ENCODE measurements at places on chromosomes 4 and X. TPM values are rescaled to one million over a fixed set of nuclear protein-coding genes. Genes with fewer than 3 reads are reported as not detected.

Gene ADH7
- not detected for total RNA-seq

Gene NUP62CL
- 13.4 TPM for total RNA-seq

Gene DHRSX
- total RNA-seq = 42.1 TPM

Gene GPR119
- total RNA-seq = not detected

Gene GPAT3
- 48.2 TPM for total RNA-seq

Gene NHSL2
- total RNA-seq = 0.49 TPM

Gene EDA
- total RNA-seq = 0.94 TPM

Gene NDST3
- not detected for total RNA-seq

Gene RENBP
- 0.18 TPM for total RNA-seq

Gene RHOXF1
- total RNA-seq = not detected

Gene PDCL2
- total RNA-seq = not detected

Gene TMEM150C
- total RNA-seq = 1.3 TPM

Gene CNKSR2
- total RNA-seq = 4.3 TPM

Gene STX18
- 17.6 TPM for total RNA-seq

Gene IL1RAPL2
- not detected for total RNA-seq

Gene ERVMER34-1
- 0.66 TPM for total RNA-seq

Gene DMD
- total RNA-seq = 0.01 TPM

Gene MAGEE2
- not detected for total RNA-seq

Gene NPFFR2
- total RNA-seq = not detected

Gene ANOS1
- 0.06 TPM for total RNA-seq

Gene FAM47E
- 0.08 TPM for total RNA-seq

Gene EXOC1L
- not detected for total RNA-seq

Gene NIPAL1
- 1.2 TPM for total RNA-seq

Gene CTSO
- 0.82 TPM for total RNA-seq

Gene BCORL1
- 8.4 TPM for total RNA-seq

Gene TRPC5OS
- total RNA-seq = not detected

Gene NHS
- total RNA-seq = 5.4 TPM

Gene FGF5
- 0.44 TPM for total RNA-seq

Gene F9
- total RNA-seq = not detected

Gene UGT8
- total RNA-seq = 0.13 TPM

Gene NAP1L3
- 0.43 TPM for total RNA-seq

Gene MAGEB2
- not detected for total RNA-seq

Gene ERCC6L
- 13.4 TPM for total RNA-seq
